ENCODE measurements at places on chromosomes 2 and 18. TPM values are rescaled to one million over a fixed set of nuclear protein-coding genes. Genes with fewer than 3 reads are reported as not detected.

DNA sequence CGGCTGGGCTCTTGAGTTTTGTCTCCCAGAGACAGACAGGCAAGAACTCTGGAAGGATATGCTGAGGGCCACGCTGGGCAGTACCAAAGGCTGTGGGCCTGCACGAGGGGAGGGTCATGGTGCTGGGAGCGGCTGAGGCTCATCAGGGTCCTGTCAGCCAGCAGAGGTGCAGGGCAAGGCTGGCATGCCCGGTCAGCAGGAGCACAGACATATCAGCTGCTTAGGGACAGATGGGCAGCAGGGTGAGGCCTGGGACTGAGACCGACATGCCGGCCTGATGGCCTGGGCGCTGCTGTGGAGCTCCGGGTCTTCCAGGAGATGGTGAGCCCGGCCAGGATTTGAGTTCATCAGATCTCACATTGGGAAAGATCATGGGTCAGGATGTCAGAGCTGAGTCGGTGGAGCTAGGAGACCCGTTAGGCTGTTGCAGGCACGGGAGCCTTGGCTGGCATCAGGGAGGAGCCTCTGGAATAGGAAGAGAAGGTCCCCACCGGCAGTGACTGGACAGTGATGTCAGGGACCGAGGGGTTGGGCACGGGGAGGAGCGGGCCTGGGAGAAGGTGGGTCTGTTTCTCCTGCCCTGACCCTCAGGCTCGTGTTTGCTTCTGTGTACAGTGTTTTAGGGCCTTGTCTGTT lies 18.8 kb downstream of the CNDP2 start:
- peaks cover 94% of the 10 kb centered on the region for H3K36me3 ChIP-seq
- H3K4me3 ChIP-seq: no peak overlapping the region
- no peak overlapping the region for H3K27ac ChIP-seq
- no peaks in the 10 kb centered on the region for H3K27me3 ChIP-seq

Gene SH3RF3
- 7.4 TPM for total RNA-seq

Gene NFE2L2
- total RNA-seq: 105 TPM

- no peak for DNase-seq
- no peaks in the 10 kb centered on the region for H3K4me1 ChIP-seq
- no peak overlapping the region for H3K4me3 ChIP-seq
These were observed 24.4 kb upstream of the RAB12 start for GRCh38 chr18:8584798-8585197.

DNA sequence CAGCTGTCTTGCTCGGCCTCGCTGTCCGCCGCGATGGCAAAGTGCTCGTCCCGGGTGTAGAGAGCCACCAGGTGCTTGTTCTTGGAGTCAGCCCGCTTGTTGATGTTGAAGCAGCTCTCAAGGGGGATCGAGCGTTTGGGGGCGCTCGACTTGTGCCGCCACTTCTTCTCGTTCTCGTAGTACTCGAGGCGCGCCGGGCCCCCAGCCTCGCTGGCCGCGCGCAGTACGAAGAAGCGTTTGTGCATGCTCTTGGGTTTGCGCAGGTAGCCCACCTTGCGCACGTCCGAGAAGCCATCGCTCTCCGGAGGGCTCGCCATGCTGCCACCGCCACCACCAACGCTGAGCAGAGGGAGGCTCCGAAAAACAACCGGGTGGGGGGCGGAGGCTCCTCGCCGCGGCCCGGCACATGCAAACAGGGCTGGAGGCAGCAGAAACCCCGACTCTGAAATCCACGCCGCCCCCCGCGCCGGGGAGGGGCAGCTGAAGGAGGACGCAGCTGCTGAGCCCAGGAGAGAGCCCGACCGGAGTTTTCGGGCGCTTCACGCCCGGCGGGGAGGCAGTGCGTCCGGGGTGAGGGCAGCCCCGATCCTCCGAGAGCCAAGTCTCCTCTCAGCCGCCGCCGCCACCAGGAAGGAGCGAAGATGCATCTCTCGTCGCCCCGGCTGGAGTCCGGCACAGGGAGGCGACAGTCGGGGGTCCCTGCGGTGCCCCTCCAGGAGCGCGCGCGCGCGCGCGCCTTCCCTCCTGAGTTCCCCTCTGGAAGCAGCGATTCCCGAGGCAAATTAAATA lies 1.0 kb downstream of the IRS1 start:
- H3K27ac ChIP-seq: peak overlapping the region; percentile 77
- H3K4me1 ChIP-seq: peaks cover 31% of the 10 kb centered on the region
- H3K36me3 ChIP-seq: no peaks in the 10 kb centered on the region
- H3K4me3 ChIP-seq: peak overlapping the region; percentile 70
- no peaks in the 10 kb centered on the region for H3K27me3 ChIP-seq

Gene PROKR1
- not detected for total RNA-seq

Gene MC5R
- total RNA-seq: not detected

- H3K4me3 ChIP-seq: no peak overlapping the region
- no peak for DNase-seq
- no peak overlapping the region for H3K27ac ChIP-seq
- no peaks in the 10 kb centered on the region for H3K27me3 ChIP-seq
- peaks cover 16% of the 10 kb centered on the region for H3K36me3 ChIP-seq
- peaks cover 26% of the 10 kb centered on the region for H3K4me1 ChIP-seq
These were observed 17.1 kb downstream of the MXD1 start for GRCh38 chr2:69931832-69932595.

Gene RNF144A
- total RNA-seq: 16.0 TPM

- H3K27ac ChIP-seq: peak overlapping the region; percentile 13
- no peak overlapping the region for H3K4me3 ChIP-seq
- H3K4me1 ChIP-seq: peaks cover 16% of the 10 kb centered on the region
- H3K27me3 ChIP-seq: no peaks in the 10 kb centered on the region
These were observed 139.6 kb upstream of the PELI1 start for GRCh38 chr2:64283641-64284361.

DNA sequence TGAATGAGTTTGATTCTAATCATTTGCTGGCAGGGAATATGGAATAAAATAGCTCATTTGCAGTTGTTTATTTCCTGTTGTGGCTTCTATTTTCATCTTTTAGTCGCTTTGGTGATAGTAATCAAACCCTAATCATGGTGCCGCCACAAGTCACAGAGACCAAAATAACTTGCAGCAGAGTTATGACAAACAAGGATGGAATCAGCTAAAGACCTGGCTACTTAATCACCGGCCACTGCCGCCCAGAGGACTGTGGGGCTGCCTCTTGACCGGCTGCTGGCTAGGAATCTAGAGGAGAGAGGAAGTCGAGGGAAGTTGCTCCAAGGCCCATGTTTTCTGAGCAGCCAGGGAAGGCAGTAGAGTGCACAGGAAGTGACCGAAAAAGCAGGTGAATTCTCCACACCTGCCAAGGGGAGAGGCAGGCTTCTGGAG lies 5.1 kb upstream of the SMAD7 start:
- H3K36me3 ChIP-seq: no peaks in the 10 kb centered on the region
- H3K4me1 ChIP-seq: peaks cover 48% of the 10 kb centered on the region
- peak overlapping the region; percentile 82 for H3K27ac ChIP-seq
- H3K4me3 ChIP-seq: no peak overlapping the region
- no peak for DNase-seq

DNA sequence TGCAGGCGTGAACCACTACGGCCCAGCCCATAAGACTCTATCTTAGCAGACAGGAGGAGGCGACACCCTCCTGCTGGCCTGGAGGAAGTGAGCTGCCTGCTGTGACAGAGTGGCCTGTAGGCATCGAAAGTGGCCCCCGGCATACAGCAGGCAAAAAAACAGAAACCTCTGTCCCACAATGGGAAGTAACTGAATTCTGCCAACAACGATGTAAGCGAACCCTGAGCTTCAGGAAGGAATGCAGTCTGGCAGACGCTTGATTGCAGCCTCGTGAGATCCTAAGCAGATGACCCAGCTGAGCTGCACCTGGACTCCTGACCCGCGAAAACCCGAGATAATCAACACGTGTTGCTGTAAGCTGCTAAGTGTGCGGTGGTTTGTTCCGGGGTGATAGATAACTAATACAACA lies 13.6 kb downstream of the MRO start:
- H3K4me3 ChIP-seq: no peak overlapping the region
- no peaks in the 10 kb centered on the region for H3K4me1 ChIP-seq
- H3K27me3 ChIP-seq: peaks cover 6% of the 10 kb centered on the region
- H3K27ac ChIP-seq: no peak overlapping the region
- no peaks in the 10 kb centered on the region for H3K36me3 ChIP-seq
- peak; percentile 71 for DNase-seq

All from upper lobe of right lung (tissue), 1 donor.